ENCODE measurements at places on chromosomes 6 and 20. TPM values are rescaled to one million over a fixed set of nuclear protein-coding genes. Genes with fewer than 3 reads are reported as not detected.

The MYO6 gene
- 20.5 TPM for polyA plus RNA-seq

The PTCHD4 gene
- polyA plus RNA-seq, result 0.93 TPM

The TCF21 gene
- not detected for polyA plus RNA-seq

The EDN1 gene
- polyA plus RNA-seq, result 18.0 TPM

The TMEM151B gene
- not detected for polyA plus RNA-seq

The VIP gene
- not detected for polyA plus RNA-seq
